ENCODE measurements at places on chromosomes 1 and 21.
A peak's percentile ranks its signal among the peaks of the same experiment; 100 is the strongest.

DNA sequence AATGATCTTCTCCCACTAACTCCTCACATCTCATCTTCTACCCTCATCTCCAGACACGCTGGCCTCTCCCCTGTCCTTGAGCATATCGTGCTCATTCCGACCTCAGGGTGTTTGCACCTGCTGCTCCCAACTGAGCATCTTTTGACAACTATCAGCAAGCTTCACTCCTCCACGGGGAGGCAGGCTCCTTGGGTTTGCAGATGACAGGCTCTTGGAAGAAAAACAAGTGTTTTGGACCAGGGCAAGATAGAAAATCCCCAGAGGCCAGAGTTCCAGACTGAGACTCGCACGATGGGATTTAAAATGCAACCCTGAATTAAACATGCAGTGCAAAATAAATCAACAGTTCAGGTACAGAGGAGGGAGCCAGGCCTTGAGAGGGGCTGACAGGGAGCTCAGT lies 246.7 kb downstream of the PTPRU start:
- no peak for DNase-seq

GRCh38 chr21:21187579-21187978 lies 189.4 kb downstream of the NCAM2 start:
- DNase-seq: peak; percentile 32

DNA sequence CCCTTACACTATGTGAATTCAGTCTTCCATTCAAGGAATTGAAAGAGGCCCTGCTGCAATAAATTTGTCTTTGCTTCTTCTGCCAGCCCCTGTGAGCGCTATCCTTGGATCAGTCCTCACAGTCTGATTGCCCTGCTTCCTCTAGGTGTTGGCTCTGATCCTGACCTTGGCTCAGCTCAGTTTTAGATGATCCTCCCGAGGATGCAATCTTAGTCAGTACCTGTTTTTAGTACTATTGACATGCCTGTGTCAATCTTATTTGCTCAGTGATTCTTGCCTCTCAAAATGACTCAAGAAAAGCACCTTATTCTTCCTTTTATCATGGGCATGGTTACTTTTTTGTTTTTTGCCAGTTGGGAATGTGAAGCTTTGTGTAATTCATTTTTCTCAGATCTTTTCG lies 101.4 kb upstream of the KCNK1 start:
- DNase-seq: no peak

DNA sequence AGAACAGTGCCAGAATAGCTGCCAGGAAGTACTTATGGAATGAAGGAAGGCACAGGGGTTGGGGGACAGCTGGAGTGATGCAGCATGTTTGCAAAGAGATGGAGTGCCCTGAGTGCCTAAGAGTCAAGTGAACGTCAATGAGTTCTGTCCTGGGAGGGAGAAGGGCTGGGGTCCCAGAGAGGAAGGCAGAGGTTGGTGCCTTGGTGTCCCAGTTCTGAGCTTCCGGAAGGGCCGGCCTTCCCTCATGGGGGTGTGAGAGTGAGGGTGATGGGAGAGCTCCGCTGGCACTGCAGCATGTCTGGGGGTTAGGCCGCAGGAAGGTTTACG lies 17.6 kb downstream of the NES start:
- no peak for DNase-seq

- DNase-seq: no peak
Observed at GRCh38 chr1:188365874-188366273, 1537.1 kb downstream of the PLA2G4A start.

DNA sequence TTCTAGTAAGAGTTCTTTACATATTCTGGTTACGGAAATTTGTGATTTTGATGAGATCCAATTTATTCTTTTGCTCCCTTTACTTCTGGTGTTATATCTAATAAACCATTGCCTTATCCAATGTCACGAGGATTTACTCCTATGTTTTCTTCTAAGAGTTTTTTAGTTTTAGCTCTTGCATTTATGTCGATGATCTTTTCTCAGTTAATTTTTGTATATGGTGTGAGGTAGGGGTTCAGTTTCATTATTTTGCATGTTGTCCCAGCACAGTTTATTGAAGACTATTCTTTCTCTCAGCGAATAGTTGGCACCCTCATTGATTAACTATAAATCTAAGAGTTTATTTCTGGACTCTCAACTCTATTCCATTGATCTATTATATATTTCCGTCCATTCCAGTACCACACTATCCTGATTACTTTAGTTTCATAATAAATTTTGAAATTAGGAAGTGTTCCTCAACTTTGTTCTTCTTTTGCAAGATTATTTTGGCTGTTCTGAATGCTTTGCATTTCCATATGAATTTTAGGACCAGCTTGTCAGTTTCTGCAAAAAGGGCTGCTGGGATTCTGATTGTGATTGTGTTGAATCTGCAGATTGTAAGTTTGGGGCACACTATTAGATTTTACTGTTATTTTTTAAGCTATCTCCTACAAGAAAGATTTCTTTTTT lies 4.0 kb downstream of the KDM1A start:
- DNase-seq: no peak

DNA sequence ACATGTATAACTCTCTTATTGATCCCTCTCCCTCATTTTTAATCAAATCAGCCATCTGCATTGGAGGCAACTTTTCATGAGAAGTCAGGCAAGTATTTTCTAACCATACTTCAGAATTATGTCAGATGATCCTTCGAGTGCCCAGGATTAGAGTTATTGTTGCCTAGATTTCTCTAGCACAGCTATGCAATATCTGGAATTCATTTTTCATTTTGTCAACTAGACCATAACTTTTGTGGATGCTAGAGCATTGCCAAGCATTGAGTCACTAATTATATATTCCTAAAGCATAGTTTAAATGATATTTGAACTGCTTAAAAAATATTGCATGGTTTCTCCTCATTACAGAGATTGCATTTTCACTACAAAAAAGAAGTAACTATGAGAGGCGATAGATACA lies 21.2 kb downstream of the HFM1 start:
- DNase-seq: peak; percentile 73

DNA sequence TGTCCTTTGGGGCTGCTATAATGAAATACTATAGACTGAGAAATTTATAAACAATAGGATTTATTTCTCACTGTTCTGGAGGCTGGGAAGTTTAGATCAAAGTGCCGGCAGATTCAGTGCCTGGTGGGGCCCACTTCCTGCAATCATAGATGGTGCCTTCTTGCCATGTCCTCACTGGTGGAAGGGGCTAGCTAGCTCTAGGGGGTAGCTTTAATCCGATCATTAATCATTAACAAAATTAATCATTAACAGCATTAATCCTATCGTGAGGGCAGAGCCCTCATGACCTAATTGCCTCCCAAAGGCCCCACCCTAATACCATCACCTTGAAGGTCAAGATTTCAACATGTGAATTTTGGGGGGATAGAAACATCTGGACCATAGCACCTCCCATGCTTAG lies 124.3 kb downstream of the TRABD2B start:
- no peak for DNase-seq

- DNase-seq: no peak
Observed at GRCh38 chr1:183551924-183552323, 38.3 kb downstream of the NCF2 start.

DNA sequence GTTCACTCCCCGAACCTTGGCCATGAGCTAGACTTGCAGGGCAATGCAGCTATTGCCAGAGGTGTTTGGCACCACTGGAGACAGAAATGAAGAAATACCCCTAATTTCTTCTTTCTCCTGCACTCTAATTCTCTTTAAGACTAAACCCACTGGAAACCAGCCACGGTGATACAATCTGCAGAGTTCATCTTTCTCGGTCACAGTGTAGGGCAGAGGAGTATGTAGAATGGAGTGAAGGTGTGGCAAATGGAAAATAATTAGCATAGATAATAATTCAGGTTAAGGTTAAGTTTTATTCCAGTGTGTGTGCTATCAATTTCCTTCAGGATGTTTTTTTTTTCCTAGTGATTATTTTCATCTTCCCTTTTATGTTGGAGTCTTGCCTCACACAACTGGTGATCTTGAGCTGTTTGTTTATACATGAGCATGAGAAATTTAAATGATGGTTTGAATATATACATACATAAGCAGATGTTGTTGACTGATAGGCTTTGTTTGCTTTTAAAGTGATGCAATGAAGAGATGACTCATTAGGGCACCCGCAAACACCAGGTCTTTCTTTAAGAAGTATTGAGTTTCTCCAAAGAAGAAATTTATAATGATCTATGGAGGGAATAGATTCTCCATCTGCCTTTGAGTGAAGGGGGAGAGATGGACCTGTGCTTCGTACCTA lies 81.9 kb downstream of the SPATA17 start:
- DNase-seq: peak; percentile 80

DNA sequence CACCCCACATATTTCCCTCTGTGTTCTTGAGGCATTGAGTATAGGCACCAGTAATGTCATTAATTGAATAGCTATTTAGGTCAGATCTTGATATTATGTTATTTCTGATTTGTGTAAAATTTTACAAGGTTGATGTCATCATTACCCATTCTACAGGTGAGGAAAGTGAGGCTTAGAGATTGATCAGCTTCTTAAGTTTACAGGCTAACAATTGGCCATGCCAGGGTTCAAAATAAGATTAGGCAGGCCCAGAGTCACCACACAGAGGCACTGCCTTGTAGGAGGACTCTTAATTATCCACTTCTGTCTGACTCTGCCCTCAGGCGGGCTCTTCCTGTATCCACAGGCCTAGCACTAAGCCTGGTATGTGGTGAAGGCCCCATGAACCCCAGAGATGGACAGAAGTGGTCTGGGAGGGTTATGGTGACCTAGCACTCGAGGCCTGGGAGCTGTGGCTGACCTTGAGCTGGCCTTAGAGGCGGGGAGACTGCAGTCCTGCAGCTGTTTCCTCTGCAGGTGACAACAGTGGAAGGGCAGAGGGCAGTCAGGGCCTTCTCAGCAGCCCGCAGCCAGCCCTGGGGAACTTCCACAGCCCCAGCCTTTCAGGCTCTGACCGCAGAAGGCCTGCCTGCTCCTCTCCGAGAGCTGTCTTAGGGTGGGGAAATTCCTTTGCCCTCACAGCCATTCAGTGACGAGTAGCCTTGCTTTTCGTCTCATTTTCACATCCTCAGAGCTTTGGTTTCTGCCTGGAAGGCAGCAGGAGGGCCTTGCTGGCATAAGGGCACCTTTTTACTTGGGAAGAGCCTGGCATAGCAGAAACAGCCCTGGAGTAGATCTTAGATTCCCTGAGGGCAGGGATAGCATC lies 12.2 kb downstream of the ZDHHC18 start:
- no peak for DNase-seq

GRCh38 chr21:16522548-16522947 lies 792.8 kb downstream of the USP25 start:
- DNase-seq: peak; percentile 79

DNA sequence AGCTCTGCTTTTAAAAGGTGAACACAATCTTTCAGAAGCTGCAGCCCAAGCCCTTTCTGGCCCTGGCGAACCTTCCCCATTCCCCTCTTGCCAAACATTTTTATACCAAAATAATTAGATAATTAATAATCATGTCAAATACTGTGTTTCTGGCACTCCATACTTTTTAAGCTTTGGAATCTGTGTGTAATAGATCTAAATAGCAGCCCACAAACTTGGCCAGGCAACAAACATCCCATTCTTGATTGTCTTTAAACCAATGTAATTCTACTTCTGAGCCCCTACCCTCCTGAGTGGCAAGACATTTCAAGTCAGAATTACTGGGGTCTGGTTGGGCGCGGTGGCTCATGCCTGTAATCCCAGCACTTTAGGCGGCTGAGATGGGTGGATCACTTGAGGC lies 137.7 kb downstream of the NAV1 start:
- DNase-seq: no peak

DNA sequence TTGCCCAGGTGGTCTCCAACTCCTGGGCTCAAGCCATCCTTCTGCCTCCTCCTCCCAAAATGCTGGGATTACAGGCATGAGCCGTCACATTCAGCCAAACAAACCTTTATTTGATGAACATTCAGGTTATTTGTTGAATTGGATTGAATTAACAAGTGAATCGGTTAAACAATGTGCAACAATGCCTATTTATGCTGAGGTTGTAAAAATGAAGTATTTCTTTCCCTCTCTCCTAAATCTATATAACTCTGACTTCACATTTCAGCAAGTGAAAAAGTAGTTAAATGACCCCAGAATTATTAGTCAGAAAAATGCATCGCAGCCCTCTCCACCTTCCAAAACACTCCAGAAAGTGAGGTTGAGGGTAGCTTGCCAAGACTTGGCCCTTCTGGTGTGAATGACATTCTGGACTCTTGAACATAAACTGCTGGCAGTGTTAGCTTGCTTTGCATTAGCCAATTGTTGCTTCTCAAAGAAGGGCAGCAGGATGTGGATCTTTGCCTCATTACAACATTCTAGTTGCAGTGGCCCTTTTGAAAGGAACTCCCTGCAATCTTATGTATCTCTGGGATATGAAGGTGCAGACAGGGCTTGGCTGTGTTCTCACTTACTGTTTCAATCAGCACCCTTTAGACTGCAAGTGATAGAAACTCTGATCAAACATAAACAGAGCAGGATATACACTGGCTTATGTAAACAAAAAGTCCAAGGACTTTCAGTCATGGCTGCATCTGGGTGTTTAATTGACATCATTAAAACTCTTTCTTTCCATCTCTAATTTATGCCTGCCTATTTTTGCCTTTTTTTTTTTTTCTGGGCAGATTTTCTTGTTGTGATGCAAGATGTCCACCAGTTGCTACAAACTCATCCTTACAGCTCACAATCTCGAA lies 22.4 kb downstream of the EDN2 start:
- peak; percentile 78 for DNase-seq

DNA sequence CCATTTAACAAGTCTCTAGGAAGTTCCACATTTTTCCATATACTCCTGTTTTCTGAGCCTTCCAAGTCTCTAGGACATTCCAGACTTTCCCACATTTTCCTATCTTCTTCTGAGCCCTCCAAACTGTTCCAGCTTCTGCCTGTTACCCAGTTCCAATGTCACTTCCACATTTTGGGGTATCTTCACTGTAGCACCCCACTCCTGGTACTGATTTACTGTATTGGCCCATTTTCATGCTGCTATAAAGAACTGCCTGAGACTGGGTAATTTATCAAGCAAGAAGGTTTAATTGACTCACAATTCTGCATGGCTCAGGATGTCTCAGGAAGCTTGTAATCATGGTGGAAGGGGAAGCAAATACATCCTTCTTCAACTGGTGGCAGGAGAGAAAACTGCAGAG lies 285.0 kb downstream of the LRRIQ3 start:
- no peak for DNase-seq

- DNase-seq: no peak
Observed at GRCh38 chr1:2906085-2906484, 104.6 kb upstream of the TTC34 start.

DNA sequence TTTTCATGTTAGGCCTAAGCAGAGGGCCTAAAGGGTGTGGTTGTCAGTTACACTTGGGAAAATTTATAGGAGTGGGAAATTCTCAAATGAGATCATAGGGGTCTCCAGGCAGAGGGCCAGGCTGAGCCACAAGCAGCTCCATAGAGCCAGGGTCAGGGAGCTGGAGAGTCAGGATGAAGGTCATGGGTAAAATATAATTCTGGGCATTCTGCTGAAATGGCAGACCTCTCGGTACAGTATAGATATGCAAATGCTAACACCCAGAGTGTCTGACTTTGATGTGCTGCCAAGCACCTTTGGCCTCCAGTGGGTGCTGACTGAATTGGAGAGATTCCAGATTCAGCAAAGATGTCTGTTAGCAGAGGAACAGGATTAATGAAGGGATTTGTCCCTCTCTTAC lies 40.1 kb downstream of the DNM3 start:
- DNase-seq: peak; percentile 12

All from fibroblast of lung (primary cell).